ENCODE measurements at places on chromosomes 1 and 21. TPM values are rescaled to one million over a fixed set of nuclear protein-coding genes. Genes with fewer than 3 reads are reported as not detected.

Gene CFHR3
- not detected for total RNA-seq

Gene OR2T2
- not detected for total RNA-seq

GRCh38 chr1:228180271-228180958 is 14.8 kb downstream of the IBA57 start:
- no peak overlapping the region for H3K4me3 ChIP-seq
- no peak overlapping the region for H3K27ac ChIP-seq
- no peaks in the 10 kb centered on the region for H3K4me1 ChIP-seq
- H3K36me3 ChIP-seq = no peaks in the 10 kb centered on the region
- DNase-seq = peak; percentile 85
- no peaks in the 10 kb centered on the region for H3K27me3 ChIP-seq

DNA sequence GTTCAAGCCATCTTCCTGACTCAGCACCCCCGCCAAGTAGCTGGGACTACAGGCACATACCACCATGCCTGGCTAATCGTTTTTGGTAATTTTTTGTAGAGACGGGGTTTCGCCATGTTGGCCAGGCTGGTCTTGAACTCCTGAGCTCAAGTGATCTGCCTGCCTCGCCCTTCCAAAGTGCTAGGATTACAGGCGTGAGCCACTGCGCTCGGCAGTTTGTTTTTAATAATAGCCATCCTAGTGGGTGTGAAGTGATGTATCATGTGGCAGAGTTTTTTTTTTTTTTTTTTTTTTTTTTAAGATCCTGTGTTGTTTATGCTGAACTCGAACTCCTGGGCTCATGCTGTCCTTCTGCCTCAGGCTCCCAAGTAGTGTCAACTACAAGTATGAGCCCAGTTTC is 51.8 kb downstream of the SPEN start:
- no peaks in the 10 kb centered on the region for H3K27me3 ChIP-seq
- H3K4me1 ChIP-seq = peaks cover 13% of the 10 kb centered on the region
- H3K36me3 ChIP-seq = no peaks in the 10 kb centered on the region
- H3K4me3 ChIP-seq = no peak overlapping the region

DNA sequence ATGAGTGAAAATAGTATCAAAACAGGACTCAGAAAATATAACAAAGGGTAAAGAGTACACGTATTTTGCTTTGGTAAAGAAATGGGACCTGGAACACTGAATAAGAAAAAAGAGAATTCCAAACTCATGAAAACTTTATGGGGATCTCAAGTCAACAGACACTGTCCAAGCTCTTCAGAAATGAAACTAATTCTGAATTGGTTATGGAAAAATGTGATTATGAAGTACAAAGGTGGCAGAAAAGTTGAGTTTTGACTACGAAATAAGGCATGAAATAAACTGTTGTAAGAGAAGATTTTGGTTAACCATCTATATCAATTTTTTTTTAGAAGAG is 8.4 kb downstream of the EGLN1 start:
- DNase-seq = no peak
- H3K27me3 ChIP-seq = no peaks in the 10 kb centered on the region
- peaks cover 24% of the 10 kb centered on the region for H3K4me1 ChIP-seq
- H3K36me3 ChIP-seq = no peaks in the 10 kb centered on the region
- no peak overlapping the region for H3K27ac ChIP-seq

GRCh38 chr1:169511316-169512005 is 25.7 kb upstream of the SLC19A2 start:
- no peak overlapping the region for H3K4me3 ChIP-seq
- no peaks in the 10 kb centered on the region for H3K27me3 ChIP-seq
- no peaks in the 10 kb centered on the region for H3K36me3 ChIP-seq
- no peak for DNase-seq
- H3K4me1 ChIP-seq = peaks cover 13% of the 10 kb centered on the region

DNA sequence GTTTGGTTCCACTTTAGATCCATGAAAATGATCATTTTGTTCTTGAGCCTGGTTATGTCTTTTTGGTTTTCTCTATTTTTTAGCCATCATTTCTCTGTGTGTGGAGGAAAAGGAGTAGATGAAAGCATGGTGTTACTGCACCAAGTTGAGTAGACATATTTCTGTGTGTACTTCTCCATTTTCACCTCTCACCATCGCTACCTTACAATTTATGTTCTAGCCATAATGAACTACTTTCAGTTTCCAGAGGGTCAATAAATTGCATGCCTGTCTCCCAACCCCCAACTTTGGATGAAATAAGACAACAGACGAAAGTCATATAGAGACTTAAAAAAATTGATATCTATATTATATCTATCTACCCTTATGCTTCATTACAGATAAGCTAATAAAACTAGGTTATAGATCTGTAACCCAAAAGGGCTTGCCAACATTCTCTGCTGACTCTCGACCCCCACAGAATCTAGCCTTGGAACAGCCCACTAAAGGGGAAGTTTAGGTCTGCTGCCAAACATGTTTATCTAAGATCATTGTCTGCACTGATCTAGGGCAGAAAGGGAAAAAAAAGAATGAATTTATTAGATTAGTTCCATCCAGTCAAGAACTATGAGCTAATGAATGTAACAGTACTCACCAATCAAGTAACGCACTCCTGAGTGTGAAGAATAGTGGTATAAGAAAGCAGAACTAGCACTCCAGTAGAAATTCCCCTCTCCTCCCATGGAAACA is 7.5 kb upstream of the MAN1A2 start:
- H3K4me3 ChIP-seq = no peak overlapping the region
- DNase-seq = peak; percentile 79
- H3K27ac ChIP-seq = no peak overlapping the region
- H3K27me3 ChIP-seq = no peaks in the 10 kb centered on the region
- H3K4me1 ChIP-seq = no peaks in the 10 kb centered on the region
- no peaks in the 10 kb centered on the region for H3K36me3 ChIP-seq

GRCh38 chr1:86829321-86829720 is 84.6 kb downstream of the SELENOF start:
- no peaks in the 10 kb centered on the region for H3K36me3 ChIP-seq
- H3K4me1 ChIP-seq = no peaks in the 10 kb centered on the region
- no peak overlapping the region for H3K4me3 ChIP-seq

DNA sequence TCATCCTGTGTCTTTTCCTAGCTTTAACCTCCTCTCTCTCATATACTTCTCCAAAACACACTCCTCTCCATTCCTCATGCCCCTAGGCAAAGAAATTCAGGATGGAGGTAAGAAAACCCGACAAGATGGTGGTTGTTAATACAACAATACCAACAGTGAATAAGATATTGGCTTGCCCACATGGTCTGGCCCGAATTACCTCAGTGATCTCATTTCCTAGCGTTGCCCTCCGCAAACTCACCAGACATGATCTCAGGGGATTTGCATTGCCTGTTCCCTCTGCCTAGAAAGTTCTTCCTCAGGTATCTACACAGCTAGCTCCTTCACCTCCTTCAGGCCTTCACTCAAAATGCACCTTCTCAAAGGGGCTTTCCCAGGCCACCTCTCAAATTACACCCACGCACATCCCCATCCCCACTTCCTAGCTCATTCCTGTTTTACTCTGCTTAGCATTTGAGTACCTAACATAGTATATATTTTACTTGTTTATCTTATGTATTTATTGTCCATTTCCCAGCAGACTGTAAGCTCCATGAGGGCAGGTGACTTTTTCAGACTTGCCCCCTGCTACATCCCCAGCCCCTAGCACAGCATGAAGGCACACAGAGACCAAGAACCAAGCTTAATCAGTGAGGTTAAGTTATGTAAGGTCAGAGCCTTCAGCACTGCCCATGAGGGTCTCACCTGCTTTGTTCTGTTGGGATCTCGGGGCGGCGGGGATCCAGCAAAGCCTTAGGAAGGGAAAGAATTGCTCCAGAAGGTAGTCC is 10.2 kb upstream of the UBR4 start:
- no peaks in the 10 kb centered on the region for H3K4me1 ChIP-seq
- H3K4me3 ChIP-seq = no peak overlapping the region
- no peaks in the 10 kb centered on the region for H3K27me3 ChIP-seq
- DNase-seq = no peak
- peaks cover 76% of the 10 kb centered on the region for H3K36me3 ChIP-seq

DNA sequence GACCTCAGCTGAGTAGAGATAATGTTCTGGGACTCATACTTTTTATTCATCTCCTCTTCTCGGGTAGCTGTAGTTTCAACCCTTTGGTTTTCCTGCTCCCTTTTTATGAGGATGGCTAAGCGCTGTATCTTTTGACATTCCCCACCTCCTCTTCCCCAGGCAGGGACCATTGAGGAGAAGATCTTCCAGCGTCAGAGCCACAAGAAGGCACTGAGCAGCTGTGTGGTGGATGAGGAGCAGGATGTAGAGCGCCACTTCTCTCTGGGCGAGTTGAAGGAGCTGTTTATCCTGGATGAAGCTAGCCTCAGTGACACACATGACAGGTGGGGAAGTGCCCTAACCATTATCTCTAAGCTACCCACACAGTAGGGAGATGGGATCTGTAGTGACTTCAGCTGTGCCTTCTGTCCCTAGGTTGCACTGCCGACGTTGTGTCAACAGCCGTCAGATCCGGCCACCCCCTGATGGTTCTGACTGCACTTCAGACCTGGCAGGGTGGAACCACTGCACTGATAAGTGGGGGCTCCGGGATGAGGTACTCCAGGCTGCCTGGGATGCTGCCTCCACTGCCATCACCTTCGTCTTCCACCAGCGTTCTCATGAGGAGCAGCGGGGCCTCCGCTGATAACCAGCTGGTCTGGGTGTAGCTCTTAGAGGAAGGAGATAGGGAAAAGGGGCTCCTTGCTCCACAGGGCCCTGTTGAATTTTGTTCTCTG is 25.6 kb downstream of the LRRC41 start:
- no peak overlapping the region for H3K4me3 ChIP-seq
- no peaks in the 10 kb centered on the region for H3K4me1 ChIP-seq
- DNase-seq = peak; percentile 29
- no peaks in the 10 kb centered on the region for H3K27me3 ChIP-seq
- no peak overlapping the region for H3K27ac ChIP-seq

DNA sequence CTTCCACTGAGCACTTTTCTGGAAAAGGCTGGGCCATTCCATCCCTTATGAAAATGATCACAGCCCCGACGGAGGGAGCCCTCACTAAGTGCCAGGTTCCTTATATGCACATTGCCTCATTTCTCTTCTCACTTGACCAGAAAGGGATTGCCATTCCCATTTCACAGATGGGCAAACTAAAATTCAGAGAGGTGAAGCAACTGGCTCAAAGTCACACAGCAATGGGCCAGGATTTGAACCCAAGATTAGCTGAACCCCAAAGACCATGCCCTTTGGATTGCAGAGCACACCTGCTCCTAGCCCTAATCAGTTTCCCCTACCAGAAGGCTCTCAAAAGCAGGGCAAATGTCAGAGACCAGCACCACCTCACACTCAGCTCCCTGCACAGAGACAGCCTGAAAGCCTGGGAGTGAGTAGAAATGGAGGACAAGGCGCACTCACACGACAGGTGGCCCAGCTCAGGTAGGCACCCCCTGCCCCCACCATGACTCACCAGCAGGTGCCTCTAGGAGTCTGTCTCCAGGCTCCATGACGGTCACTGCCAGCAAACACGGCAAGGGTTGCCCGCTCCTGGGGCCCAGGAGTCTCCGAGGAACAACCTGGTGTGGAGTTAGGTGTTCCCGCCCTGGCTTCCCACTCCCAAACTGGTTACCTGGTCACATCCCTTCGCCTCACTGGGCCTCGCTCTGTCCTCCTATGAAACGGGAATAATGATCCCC is 21.7 kb downstream of the SDC3 start:
- H3K4me1 ChIP-seq = peaks cover 18% of the 10 kb centered on the region
- no peaks in the 10 kb centered on the region for H3K27me3 ChIP-seq
- peak; percentile 65 for DNase-seq
- no peak overlapping the region for H3K27ac ChIP-seq
- H3K4me3 ChIP-seq = no peak overlapping the region
